ENCODE measurements at places on chromosomes 6 and 20. TPM values are rescaled to one million over a fixed set of nuclear protein-coding genes. Genes with fewer than 3 reads are reported as not detected.

Gene EPPIN
- not detected for total RNA-seq

Gene ADAM33
- 171 TPM for total RNA-seq

Gene CST5
- total RNA-seq, result not detected

Gene EPHA7
- total RNA-seq, result 0.77 TPM

Gene C6orf132
- total RNA-seq, result 1.0 TPM

Gene MAS1
- total RNA-seq, result 0.58 TPM

Gene FOXA2
- total RNA-seq, result not detected

Gene ABHD16B
- total RNA-seq, result not detected

Gene POLR1H
- 33.9 TPM for total RNA-seq

Gene SLC22A16
- 10.8 TPM for total RNA-seq

Gene GGTLC1
- not detected for total RNA-seq

Gene MMP24
- 1.8 TPM for total RNA-seq

Gene PDYN
- not detected for total RNA-seq

Gene TFAP2B
- not detected for total RNA-seq

Gene CAPN11
- total RNA-seq, result not detected

Gene SYTL3
- total RNA-seq, result 0.51 TPM

Gene CLIC5
- 5.1 TPM for total RNA-seq

Gene KHDC1
- total RNA-seq, result not detected

Gene ZC2HC1B
- 0.35 TPM for total RNA-seq

Gene CFB
- 31.5 TPM for total RNA-seq

Gene PNPLA1
- not detected for total RNA-seq

Gene RPS21
- 2,261 TPM for total RNA-seq

Gene COL9A1
- total RNA-seq, result 33.5 TPM

Gene CCN2
- 254 TPM for total RNA-seq

Gene ARHGAP18
- total RNA-seq, result 36.7 TPM

Gene FAM83B
- total RNA-seq, result not detected

Gene LIN28B
- not detected for total RNA-seq

Gene RBM24
- 15.0 TPM for total RNA-seq

Gene RIMS1
- not detected for total RNA-seq

Gene ERVFRD-1
- 0.14 TPM for total RNA-seq

Gene EMILIN3
- total RNA-seq, result 4.1 TPM

Gene HFE
- total RNA-seq, result 1.2 TPM

Gene C6orf58
- total RNA-seq, result not detected

Gene MUCL3
- total RNA-seq, result not detected

Gene FABP7
- 0.76 TPM for total RNA-seq

Gene LBP
- total RNA-seq, result not detected

Gene LTA
- total RNA-seq, result not detected

Gene POM121L2
- not detected for total RNA-seq

Gene CNBD2
- 4.8 TPM for total RNA-seq

Gene APOM
- total RNA-seq, result 2.6 TPM

Gene SNAP91
- 18.1 TPM for total RNA-seq

Gene TNF
- total RNA-seq, result not detected

Gene TSPO2
- not detected for total RNA-seq

Gene ZBP1
- 0.46 TPM for total RNA-seq

Gene RSPH9
- total RNA-seq, result 2.0 TPM

Gene OR2B6
- total RNA-seq, result not detected

Gene GABRR2
- 0.26 TPM for total RNA-seq

Gene SRF
- 18.2 TPM for total RNA-seq

Gene RAB44
- total RNA-seq, result not detected

Gene SSTR4
- not detected for total RNA-seq
